HTR-8/SVneo (cell line): ENCODE measurements at places on chromosomes 16 and 17.

DNA sequence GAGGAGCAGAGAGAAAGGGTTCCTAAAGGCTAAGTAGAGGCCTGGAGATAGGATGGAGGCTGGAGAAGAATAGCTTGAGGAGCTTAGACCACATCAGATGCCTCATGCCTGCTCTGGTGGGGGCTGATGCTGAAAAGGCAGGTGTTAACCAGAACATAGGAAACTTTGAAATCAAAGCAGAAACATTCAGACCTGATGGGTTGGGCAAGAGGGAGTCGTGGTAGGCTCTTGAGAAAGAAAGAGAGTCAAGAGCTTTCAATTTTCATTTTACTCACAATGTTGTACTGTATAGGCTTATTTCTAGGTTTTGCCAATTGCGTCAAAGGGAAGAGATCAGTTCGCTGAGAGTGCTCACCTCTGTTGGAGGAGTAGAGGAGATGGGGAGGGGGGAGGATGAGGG is 406.6 kb upstream of the SALL1 start:
- no peak for DNase-seq

DNA sequence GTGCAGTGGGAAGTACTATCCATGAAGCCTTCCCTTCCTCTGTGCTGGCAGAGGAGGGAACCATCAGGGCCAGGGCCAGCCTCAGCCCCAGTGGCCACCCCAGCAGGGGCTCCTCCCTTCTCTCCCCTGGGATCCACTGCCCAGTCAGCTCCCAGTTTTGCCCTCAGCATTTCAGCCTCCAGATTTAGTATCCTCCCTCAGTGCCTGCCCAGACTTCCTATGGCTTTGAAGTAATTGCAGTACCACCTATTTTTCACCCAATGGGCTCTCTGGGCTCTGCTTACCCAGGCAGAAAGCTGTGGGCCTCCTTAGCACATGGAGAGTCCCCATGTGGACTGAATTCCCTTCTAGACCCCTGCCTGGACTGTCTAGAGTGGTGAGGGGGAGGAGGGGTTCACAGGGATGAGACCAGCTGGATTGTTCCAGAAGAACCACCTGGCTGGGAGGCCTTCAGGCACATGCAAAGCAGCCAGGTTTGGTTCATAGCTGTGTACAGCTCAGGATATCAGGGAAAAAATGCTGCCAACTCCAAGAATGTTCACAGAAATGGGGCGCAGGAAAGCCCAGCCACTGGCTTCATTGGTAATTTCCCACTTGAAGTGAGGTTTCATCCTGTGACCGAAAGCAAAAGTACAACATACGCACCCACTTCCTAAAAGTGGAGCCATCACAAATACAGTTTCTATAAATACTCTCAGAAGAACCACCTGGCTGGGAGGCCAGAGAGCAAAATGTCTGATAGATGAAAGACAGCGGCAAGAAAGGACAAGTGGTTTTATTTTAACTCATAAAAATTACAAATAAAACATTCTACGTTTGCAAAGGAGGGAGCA is 15.2 kb upstream of the HERPUD1 start:
- no peak for DNase-seq

DNA sequence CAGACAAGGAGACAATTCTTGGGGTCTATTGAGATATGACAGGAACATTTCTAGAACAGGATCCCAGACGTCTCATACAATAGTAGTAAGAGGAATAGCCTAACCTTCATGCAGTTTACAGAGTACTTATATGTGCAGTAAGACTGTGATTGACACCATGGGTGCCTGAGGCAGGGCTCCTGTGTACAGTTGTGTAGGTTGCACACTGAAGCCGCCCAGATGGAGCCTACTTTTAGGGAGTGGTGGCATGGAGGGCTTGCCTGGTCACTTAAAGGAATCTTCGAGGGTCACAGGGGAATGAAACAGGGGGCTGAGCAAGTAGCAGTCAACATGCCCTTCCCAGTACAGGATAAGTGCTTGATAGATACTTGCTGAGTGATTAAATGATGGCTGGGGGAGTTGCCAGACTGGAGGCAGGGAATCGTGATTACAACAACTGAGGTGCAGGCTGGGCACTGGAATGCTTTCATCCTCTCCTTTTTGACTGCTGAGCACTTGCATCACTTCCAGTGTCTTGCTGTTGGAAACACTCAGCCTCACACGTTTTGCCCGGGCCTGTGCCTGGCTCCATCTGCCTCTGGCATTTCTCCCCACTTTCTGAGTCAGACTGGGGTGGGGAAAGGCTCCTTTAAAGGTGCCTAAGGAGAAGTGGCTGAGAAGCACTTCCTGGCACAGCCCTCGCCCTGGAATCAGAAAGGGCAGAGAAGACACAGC is 71.0 kb downstream of the COPRS start:
- DNase-seq, result peak; percentile 79

DNA sequence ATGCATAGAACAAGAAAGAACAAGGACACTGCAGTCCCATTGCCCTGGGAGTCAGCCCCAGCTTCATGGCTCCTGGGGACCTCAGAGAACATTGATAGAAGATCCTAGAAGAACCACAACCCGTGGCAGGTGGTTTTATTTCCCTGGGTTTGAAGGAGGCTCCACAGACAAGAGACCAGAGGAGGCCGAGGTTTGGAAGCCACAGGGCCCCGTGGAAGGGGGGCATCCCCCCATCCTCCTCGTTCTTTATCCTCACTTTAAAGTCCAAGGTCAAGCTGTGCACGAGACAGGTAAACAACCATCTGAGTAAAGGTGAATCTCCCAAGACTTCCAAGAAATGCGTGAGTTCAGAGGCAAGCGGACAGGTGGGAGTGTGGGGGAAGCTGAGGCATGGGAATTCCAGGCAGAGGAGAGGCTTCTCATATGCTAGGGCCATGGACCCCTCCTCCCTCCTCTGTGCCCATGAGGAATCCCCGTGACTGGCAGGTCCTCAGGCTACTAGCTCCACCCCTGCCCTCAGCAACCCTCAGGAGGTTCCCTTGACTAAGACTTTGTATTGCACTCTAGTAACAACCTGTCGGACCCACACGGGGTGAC is 849 bp upstream of the SULT1A1 start:
- DNase-seq, result no peak

DNA sequence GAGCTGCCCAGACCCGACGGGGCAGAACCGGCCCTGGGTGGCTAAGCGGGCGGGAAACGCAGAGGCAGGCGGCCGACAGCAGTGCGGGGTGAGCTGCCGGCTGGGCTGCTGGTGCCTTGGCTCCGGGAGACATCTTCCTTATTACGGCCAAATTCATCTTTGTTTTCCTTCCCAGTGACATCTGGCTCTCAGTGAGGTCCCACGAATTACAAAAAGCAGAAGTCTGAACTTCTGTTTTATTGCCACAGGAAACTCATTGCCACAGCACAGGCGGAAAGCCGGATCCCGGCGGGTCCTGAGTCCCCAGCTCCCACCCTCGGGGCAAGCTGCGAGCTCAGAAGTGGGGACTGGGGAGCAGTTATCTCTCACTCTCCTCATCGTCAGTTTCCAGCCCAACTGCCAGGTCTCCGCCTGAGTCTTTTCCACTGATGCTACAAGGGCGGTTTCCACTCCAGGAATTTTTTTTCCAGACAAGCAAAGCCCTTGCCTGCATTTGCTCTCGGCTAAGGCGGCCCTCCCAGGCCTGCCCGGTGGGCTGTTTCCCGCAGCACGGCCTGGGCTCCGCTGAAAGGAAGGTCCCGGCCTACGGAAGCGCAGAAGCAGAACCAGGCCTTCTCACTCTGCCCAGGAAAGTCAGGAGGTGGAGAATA is 40.3 kb downstream of the CBFA2T3 start:
- no peak for DNase-seq

DNA sequence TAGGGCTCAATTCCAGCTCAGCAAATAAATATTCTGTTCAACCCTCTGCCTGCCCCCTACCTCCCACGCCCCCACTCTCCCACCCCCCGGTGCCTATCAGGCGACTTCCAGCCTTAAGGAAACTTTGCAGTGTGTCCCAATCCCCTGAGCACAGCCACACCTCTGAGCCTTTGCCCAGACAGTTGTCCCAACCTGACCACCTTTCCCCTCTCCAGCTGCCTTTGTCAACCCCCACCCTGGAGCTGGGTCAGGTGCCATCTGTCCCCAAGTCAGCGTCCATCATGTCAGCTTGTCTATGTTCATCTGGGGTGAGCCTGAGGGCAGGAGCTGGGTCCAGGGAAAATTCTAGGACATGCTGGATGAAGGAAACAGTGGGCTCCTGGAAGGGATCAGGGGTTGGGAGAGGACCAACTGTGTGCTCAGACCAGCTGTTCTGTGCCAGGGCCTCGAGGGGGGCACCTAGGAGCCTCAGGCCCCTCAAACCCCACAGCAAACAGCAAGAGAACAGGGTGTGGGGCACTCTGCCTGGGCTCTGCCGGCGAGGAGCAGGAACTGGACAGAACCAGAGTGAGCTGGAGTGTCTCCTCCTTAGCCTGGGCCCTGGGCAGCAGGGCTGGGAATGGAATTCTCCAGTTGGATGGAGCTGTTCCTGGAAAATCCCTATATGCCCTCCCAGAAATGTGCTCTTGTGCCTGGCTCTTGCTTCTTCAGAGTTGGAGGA is 17.8 kb downstream of the CDH16 start:
- DNase-seq, result no peak

- DNase-seq, result no peak
These were observed 32.2 kb downstream of the SRL start for GRCh38 chr16:4209666-4210065.

DNA sequence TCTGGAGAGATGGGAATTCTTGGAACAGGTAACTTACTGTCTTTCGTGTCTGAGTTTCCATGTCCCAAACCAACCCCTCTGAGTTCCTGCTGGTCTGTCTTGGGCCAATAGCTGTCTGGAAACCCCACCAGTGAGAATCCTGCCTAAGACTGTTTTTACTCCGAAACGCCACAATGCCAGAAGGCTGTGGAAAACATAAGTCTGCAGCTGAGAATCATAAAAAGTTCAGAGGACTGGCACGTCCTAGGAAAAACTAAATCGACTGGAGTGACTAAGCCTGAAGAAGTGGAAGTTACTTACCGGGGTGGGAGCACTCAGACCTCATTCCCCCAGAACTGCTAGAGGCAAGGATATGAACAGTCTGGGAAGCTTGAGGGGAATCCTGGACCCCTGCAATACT is 13.3 kb downstream of the LRRC75A start:
- DNase-seq, result no peak

- peak; percentile 34 for DNase-seq
These were observed 31.1 kb downstream of the PPM1E start for GRCh38 chr17:58786586-58787295.

DNA sequence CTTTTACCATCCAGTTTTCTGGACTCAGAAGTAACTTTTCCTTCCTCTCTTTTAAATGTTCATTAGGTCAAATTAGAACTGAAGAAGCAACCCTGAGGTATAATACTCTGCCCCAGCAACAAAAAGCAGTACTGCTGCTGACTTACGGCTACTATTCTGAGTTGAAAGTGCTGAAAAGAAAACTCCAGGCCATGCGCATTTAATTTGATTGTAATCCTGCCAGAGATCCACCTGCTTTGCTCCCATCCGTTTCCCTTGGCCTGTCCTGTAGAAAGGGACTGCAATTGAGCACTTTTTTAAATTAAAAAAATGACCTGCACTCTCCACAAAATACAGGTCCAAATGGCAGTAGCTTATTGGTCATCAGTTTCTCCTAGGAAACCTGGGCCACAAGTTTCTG is 61.6 kb downstream of the PITPNC1 start:
- DNase-seq, result no peak

- no peak for DNase-seq
These were observed 27.4 kb upstream of the CAPNS2 start for GRCh38 chr16:55539049-55539448.

DNA sequence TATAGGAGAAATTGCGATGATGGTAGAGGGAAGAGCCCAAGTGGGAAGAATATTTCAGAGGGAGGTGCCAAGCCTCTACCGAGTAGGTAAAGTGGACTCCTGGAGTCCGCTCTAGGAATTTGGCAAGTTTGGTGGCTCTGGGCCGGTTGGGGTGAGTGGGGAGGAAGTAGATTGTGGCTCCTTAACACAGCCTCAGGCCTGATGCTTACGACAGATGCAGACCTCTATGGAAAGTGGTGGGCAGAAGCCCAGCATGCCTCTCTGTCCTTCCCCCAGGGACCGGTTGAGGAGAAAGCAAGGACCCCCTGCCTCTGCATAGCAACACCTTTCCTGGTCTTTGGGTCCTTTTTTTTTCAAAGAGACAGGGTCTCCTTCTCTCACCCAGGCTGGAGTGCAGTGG is 55.9 kb upstream of the SIAH1 start:
- no peak for DNase-seq

- DNase-seq, result no peak
These were observed 17.5 kb downstream of the SLC47A1 start for GRCh38 chr17:19551165-19551564.

- DNase-seq, result no peak
These were observed 140.3 kb downstream of the SLC39A11 start for GRCh38 chr17:72952220-72952619.

DNA sequence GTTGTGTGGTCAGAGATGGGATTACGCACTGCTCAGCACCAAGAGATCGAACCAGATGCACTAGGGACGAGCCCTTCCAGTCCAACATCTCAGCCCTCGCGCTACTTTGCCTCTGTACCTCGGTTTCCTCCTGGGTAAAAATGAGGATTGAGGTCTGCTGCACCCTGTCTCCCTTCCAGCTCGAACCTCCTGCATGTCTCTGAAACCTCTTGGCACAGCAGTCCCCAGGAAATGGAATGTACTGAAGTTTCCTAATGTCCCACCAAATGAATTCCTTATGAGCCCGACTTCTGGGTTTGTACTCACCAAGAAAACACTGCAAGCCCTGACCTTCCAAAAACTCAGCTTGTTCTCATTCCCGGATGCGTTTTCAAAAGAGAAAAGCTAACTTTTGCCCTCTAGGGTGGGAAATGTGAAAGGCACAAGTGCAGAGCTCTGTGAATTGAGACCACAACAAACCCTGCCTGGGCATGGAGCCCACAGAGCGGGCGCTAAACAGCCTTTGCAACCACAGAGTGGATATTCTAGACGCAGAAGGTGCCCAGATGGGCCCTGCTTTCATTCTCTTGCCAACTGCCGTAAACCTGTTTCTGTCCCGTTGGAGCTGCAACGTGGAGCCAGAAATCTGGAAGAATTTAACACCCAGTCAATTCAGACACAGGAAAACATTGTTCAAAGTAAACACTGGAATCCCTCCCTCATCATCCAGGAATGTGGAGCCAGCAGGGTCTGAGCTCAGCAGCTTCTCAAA is 10.3 kb downstream of the CDRT4 start:
- peak; percentile 78 for DNase-seq

DNA sequence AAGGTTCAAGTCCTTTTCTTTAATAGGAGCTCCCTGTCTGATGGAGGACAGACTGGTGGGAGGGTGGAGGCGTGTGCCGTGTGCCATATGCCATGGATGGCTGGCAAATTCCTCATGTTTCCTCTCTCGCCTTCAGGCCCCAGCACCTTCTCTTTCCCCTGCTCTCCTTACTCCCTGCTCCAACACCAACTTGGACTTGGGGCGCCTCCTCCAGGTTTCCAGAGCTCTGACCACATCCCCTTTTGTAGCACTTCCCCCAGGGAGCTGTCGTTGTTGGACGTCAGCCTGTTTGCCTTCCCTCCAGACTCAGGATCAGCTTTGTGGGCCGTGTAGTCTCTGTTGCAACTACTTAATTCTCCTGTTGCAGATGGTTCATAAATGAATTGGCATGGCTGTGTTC is 30.7 kb downstream of the TMC7 start:
- no peak for DNase-seq
